PC-9 (cell line): ENCODE measurements at places on chromosomes 13 and 19. TPM values are rescaled to one million over a fixed set of nuclear protein-coding genes. Genes with fewer than 3 reads are reported as not detected.

DNA sequence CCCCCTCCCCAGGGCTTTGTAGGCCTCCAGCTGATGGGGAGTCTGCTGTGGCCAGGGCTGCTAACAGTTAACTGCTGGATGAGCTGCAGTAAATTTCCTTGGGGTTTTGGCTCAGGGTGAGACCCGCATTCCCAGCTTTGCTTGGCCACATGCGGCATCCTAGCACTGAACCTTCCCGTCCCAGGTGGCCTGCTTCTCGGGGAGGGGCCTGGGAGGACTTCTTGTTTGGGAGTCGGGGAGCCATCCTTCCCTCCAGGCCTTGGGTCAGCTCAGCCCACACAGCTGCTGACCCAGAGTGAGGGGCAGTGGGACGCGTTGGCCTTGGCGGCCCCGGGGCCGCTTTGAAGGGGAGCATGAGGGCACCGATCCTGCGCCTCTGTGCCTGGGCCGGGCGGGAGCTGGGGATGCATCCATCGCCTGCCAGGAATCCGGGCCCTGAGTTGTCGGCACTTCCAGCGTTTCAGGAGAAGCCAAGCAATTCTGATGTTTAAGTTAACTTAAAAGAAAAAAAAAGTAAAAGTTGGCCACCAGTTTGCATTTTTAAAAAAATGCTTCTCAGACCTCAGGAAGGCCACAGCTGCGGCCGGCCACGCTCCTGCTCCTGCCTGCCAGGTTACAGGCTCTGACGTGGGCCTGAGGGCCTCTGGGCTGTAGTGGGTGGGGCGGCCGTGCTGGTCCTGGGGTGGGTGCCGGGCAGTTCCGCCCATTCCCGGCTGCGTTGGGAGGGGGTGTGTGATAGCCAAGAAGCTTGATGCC lies 27.7 kb downstream of the CRTC1 start:
- no peak for DNase-seq

PRX gene
- total RNA-seq = 6.6 and 9.2 TPM in 2 replicates

- DNase-seq = no peak
Measured at GRCh38 chr19:53917356-53917755, 8.3 kb downstream of the CACNG7 start.

DNA sequence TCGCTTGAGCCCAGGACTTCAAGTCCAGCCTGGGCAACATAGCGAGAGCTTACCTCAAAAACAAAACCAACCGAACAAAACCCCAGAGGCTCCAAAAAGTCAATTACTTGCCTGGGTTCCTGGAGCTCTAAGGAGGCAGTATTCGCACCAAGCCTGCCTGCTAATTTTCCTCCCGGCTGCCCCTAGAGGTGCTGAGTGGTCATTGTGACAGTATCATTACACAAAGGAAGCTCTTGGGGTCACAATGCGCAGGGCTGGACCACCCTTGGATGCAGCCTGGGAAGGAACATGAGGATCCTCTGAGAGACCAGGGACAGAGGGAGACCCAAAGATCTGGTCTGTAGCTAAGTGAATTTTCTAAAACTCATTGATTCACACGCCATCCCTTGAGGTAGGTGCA lies 8.5 kb upstream of the PEX11G start:
- DNase-seq = no peak

- no peak for DNase-seq
Measured at GRCh38 chr19:31181535-31181934, 167.7 kb downstream of the TSHZ3 start.

AMH gene
- total RNA-seq = 6.9 and 8.1 TPM in 2 replicates

DNA sequence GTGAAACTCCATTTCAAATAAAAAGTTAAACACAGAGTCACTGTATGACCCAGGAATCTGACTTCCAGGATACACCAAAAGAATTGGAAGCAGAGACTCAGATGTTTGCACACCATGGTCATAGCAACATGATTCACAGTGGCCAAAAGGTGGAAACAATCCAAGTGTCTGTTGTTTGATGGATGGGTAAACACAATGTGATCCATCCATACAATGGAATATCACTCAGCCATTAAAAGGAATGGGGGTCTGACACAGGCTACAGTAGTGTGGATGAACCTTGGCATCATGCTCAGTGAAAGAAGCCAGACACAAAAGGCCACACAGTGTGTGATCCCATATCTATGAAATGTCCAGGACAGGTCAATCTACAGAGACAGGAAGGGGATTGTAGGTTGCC lies 174.3 kb downstream of the PTPRS start:
- peak; percentile 19 for DNase-seq

GRCh38 chr19:7366701-7367420 lies 18.1 kb downstream of the ARHGEF18 start:
- no peak for DNase-seq

CYP2F1 gene
- total RNA-seq = not detected in 2 replicates

PLPPR3 gene
- 0.81 and 0.90 TPM in 2 replicates for total RNA-seq

ZNF543 gene
- 8.9 and 9.5 TPM in 2 replicates for total RNA-seq

DNA sequence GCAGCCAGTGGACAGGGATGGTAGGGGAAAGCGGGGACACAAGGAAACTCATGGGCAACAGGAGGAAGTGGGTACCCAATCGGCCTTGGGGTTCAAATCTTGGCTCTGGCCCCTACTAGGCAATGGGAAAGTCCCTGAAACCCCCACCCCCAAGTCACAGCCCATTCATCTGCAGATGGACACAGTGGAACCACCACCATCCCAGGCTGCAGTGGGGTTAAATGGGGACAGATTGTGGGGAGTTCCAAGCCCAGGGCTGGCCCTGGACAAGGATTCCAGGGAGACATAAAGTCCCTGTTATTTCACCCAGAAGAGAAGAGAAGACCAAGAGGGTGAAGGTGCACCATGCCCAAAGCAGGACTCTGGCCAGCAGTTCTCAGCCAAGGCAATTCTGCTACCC lies 48.5 kb downstream of the CPAMD8 start:
- DNase-seq = no peak
